ENCODE measurements at places on chromosomes 12 and 14.
A peak's percentile ranks its signal among the peaks of the same experiment; 100 is the strongest.

DNA sequence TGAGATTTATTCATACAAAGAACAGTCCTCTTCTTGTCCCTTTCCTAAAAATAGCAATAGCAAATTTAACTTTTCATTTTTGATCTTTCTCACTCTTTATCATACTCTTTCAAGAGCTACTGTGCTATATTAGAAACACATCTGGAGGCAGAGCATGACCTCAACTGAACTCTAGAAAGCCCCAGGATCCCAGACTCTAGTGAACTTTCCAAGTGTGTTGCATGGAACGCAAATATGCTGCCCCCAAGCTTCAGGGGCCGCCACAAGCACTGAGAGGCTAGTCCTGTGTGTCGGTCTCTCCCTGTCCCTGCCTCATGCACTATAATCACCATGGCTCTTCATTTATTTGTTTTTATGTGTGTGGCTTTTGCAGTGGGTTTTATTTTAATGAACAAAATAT, 38.7 kb upstream of the ZNF641 start:
- DNase-seq, result no peak

DNA sequence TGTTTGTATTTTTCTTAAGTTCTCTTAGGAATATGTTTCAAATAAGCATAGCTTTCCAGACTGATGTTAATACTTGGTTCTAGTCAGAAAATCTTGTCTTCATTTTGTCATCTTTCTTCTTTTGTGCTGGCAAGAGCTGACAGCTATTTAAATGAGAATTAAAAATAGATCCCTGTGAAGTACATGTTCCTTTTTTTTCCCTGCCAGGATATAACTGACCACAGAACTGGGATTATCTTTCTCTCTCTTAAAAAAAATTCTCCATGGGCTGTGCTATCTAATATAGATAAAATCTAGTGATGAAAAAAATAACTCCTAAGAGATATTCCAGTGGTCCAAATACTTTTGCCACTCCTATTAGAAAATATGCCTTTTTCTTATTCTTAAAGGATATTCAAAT, 163.4 kb downstream of the AKAP6 start:
- no peak for DNase-seq

DNA sequence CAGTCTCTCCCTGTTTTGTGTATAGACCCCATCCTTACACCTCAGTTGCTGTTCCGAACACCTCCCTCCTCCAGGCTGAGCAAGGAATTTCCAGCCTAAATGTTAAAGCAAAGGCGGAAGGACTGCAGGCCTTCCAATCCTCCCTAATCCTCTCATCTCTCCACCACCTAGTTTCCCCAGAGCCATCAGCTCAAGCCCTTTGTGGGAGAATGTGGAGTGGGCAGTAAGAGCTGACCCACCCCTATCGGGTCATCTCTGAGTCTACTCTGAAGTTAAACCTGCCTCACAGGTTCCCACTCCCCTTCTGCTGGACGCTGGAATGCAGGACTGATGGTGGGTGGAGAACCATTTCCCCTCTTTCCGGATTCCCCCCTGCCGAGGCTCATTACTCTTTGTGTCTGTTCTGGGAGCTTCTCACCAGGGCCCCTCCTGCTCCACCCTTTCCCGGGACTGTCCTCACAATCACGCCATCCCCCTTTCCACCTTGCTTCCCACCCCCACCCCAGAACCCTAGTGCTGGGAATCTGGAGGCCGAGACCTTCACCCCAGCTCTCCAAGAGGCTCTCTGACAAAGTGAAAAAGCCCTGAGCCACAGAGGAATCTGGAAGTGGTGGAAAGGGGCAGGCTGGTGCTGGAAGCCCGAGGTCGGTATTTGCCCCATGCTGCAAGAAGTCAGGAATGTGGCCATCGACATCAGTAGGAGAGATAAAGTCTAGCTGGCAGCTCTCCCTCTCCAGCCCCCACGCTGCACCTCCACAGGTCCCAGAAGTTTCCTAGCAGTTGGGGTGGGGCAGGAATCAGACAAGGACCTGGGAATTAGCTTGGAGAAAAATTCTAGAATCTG, 3.3 kb upstream of the KRT18 start:
- DNase-seq, result no peak

DNA sequence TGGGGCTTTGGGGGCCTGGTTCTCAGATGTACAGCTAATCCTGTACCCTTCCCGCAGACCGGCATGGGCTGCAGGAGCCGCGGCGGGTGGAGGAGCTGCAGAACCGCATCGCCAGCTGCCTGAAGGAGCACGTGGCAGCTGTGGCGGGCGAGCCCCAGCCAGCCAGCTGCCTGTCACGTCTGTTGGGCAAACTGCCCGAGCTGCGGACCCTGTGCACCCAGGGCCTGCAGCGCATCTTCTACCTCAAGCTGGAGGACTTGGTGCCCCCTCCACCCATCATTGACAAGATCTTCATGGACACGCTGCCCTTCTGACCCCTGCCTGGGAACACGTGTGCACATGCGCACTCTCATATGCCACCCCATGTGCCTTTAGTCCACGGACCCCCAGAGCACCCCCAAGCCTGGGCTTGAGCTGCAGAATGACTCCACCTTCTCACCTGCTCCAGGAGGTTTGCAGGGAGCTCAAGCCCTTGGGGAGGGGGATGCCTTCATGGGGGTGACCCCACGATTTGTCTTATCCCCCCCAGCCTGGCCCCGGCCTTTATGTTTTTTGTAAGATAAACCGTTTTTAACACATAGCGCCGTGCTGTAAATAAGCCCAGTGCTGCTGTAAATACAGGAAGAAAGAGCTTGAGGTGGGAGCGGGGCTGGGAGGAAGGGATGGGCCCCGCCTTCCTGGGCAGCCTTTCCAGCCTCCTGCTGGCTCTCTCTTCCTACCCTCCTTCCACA, 7.6 kb downstream of the NR4A1 start:
- no peak for DNase-seq

GRCh38 chr12:25502118-25502517, 51.0 kb downstream of the LMNTD1 start:
- no peak for DNase-seq

- DNase-seq, result no peak
Observed at GRCh38 chr12:89589753-89590152, 63.9 kb upstream of the POC1B start.

GRCh38 chr14:89126461-89126860, 290.6 kb downstream of the FOXN3 start:
- no peak for DNase-seq

GRCh38 chr12:16166563-16167470, 110.7 kb downstream of the SLC15A5 start:
- no peak for DNase-seq

GRCh38 chr14:91232052-91232451, 12.5 kb downstream of the GPR68 start:
- DNase-seq, result no peak

DNA sequence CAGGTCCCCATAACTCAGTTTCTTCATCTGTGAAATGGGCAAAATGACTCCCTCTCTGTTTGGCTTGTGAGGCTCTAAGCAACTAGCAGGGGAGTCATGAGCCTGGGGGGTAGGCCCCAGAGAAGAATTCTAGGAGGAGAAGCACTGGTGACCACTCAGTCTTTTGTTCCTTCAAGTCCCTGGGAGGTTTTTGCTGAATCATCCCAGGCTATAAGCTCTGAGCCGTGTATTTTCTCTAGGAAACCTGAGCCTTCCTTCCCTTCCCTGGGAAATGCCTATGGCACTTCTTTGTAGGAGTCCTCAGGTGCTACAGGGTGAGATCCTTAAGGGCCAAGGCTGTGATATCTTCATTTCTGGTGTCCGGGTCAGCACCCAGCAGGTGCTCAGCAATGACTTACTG, 4.5 kb downstream of the RPH3A start:
- DNase-seq, result no peak

- no peak for DNase-seq
Observed at GRCh38 chr14:68426661-68427549, 366.0 kb downstream of the ZFP36L1 start.

DNA sequence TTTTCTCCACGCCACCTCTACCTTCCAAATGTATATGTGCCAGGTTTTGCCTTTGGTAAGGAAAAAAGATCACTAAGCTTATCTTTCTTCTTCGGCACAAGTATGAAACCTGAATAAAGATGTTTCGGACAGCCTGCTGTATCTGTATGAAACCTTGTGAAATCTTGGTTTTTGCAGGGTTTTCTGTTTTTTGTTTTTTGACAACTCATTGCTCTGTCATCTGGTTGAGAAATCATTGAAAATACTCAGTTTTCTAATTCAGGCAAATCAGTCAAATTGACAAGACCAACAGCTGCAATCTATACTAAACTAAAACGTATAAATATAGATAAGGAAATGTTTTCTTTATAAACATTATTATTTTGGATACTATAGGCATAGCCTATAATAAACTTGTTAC, 63.1 kb upstream of the FGD4 start:
- DNase-seq, result no peak

DNA sequence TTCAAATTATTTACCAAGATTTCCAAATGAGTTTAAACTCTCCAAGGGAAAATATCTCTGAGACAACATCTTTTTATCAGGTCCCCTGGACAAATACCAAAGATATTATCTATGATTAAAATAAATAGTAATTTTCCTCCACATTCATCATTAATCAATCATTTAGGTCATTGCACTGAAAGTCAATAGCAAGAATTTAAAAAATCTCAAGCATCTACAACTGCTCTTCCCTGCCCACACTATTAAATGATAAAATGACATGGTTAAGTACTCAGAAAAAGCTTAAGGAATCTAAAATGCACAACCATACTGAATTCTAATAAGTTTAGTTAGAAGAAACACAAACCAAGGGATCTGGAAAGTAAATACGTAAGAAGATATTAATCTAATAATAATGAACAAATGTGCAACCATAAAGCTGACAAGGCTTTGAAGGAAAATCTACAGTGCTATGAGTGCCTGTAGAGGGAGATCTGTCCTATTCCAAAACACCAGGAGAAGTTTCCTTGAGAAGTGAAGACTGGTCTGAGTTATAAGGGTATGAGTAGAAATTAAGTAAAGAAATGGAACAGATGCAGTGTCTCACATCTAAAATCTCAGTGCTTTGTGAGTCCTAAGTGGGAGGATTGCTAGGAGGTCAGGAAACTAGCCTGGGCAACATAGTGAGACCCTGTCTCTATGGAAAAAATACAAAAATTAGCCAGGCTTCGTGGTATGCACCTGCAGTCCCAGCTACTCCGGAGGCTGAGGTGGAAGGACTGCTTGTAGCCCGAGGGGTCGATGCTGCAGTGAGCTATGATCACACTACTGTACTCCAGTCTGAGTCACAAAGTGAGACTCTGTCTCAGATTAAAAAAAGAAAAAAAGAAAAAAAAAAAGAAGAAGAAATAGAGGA, 19.2 kb downstream of the INTS13 start:
- DNase-seq, result no peak

- no peak for DNase-seq
Observed at GRCh38 chr12:74051848-74052247, 485.8 kb upstream of the ATXN7L3B start.

DNA sequence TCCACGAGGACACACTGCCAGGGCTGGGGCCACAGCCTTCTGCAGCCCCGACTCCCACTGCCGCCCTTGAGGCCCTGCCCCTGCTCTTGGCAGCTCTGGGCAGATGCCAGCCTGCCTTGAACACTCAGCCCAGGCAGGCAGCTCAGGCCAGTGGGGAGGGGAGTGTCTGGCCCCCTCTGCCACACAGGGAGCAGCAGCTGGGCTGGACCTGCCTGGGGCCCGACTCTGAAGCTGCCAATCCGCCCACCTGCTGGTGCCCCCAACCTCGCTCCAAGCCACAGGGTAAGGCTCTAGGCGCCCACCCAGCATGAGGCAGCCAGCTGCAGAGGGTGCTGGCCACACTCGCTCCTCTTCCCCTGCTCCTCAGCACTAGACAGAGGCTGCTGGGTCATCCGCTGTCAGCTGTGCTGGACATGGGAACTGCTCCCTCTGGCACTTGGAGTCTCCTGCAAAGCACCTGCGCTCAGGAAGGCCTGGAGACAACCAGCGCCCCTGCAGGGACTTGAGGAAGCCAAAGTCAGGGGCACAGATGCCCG, 24.6 kb upstream of the NUDT14 start:
- DNase-seq, result no peak

GRCh38 chr12:67754933-67755697, 106.6 kb downstream of the DYRK2 start:
- DNase-seq, result no peak

DNA sequence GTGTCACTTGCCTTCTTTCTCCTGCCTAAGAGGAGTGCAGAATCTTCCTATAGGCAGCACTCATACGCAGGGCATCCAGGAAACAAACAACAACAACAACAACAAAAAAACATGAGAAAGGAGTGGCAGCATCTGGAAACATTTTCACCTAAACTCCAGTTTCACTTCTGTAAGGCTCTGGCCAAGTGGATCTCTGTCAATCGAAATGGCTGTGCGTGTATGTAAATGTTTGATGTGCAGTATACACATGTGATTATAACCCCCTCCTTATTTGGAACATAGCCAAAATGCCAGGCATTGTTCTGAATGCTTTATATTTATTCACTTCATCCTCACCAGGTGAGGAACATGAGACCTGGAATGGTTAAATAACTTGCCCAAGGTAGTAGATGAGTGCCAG, 76.8 kb downstream of the COX16 start:
- no peak for DNase-seq

GRCh38 chr12:72271451-72272090, 599 bp upstream of the TRHDE start:
- DNase-seq, result no peak

DNA sequence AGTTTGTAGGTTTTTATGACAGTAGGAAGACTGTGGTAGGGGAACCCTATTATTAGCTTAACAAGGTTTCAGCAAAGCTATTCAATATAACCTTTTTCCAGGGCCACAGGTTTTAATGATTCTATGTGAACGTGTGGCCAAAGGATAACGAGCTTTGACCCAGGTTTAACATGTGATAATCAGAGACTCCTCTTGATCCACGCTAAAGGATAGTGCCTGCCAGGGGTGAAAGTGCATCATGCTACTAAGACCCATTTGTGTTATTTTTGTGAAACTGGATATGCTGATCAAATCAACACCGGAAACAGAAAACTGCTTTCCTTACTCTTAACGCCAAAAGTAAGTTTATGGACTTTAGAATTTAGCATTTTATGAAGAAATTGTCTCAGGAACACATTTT, 909 bp upstream of the TAOK3 start:
- no peak for DNase-seq

- no peak for DNase-seq
Observed at GRCh38 chr12:77907936-77908335, 77.2 kb downstream of the NAV3 start.

DNA sequence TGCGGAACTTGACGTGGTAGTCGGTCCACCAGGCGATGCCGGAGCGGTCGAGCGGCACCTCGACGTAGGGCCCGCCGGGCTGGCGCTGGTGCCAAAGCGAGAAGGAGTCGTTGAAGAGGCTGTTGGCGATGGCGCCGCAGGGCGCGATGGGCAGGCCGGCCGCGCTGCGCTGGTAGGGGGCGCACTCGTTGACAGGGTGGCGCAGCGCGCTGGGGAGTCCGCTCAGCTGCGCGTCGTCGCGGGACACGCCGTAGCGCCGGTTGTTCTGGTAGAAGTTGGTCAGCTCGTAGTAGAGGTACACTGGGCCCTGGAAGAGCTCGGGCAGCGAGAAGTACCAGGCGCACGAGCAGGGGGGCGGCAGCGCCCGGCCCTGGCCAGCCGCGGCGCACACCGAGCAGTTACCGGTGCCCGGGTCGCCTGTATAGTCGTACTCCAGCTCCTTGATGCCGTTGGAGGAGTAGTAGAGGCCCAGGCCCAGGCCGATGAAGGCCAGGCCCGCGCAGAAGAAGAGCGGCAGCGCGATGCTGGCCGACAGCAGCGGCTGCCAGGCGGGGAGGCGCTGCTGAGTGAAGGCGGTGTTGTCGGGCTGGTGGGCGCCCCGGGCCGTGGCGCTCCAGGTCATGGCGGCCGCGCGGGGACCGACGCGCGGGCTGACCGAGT, 482 bp downstream of the TMEM30B start:
- peak; percentile 19 for DNase-seq
